Stimulated activated CD4-positive, alpha-beta T cell treated with anti-CD3 and anti-CD28 coated beads, Interleukin-4, amount 100 ng/mL, for 48 hours (primary cell): ENCODE measurements at places on chromosomes 4 and X.

- no peak for DNase-seq
Observed at GRCh38 chrX:63281465-63281864, 69.7 kb downstream of the SPIN4 start.

- no peak for DNase-seq
Observed at GRCh38 chr4:35963974-35964515, 280.3 kb downstream of the ARAP2 start.

GRCh38 chr4:41678951-41679350 lies 69.6 kb downstream of the PHOX2B start:
- DNase-seq, result no peak

DNA sequence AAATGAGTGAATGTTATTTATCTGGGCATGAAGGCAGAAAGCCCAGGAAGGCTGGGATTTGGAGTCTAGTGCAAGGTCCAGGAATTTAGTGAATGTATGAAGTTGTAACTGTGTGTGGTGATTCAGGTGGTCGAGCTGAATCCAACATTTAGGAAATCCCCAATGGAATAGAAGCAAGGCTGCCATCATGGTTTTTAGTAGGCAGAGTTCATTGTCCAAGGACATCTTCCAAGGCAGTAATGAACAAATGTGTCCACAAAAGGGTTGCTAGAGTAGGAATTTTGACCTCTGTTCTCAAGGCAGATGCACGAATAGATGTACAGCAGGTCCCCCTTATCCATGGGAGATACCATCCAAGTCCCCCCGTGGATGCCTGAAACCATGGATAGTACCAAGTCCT lies 42.9 kb upstream of the ACSL1 start:
- no peak for DNase-seq

GRCh38 chrX:70026851-70027200 lies 22.9 kb downstream of the AWAT2 start:
- DNase-seq, result no peak

- DNase-seq, result no peak
Observed at GRCh38 chrX:153631346-153631745, 15.7 kb upstream of the DUSP9 start.

GRCh38 chrX:97027384-97027922 lies 143.7 kb downstream of the RPA4 start:
- no peak for DNase-seq

GRCh38 chr4:101142259-101142658 lies 205.1 kb downstream of the PPP3CA start:
- no peak for DNase-seq

DNA sequence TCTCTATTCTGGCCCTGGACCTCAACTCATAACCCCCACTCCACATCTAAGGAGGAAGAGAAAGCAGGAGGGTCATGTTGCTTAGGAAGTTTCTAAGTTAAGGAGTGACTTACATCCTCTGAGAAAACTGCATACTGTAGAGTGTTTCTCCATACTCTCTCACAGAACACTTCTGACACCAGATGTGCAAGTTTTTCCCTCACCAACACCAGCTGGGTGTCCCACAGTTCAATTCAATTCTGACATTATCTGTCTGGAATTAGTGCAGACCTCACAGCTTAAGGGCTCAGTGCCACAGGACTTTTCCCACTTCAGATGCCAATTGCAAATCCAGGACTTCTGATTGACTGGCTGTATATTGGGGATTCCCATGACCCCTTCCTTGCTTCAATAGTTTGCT lies 89.0 kb upstream of the SFRP2 start:
- no peak for DNase-seq

DNA sequence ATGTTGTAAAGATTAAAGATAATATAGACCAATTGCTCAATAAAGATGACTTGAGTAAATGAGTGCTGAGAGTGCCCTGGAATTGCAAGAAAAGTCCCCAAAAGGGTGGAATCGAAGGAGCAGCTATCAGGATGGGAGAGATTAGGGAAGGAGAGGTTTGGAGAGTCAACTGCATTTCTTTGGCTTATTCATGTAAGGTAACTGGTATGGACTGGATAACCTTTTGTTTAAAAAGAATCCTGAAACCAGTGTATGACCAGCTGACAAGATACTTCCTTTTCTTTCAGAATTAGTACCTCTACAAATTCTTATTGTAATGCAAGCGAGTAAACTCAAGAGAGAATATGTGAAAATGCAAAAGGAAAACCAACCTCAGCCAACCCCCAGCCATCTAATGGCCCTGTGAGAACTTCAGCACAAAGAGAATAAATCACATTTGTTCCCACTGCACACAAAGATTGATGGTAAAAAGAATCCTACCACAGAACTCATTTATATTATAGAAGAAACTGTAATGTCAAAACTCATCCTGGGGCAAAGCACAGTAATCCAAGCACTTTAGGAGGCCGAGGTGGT lies 24.5 kb upstream of the SPP1 start:
- no peak for DNase-seq

DNA sequence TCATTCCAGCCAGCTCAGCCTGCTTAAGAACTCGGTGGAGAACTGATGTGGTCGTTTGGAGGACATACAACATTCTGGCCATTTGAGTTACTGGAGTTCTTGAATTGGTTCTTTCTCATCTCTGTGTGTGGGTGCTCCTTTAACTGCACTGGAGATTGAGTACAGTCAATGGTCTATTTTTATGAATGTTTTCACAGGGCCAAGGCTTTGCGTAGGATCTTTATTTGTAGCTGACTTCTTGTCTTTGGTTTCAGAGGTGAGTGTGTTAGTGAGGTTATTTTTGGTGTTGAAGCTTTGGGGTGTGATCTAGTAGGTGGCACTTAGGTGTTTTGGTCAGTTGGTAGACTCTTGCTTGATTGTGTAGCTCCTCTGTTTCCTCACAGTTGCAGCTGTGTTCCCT lies 288.4 kb downstream of the LHFPL1 start:
- no peak for DNase-seq

DNA sequence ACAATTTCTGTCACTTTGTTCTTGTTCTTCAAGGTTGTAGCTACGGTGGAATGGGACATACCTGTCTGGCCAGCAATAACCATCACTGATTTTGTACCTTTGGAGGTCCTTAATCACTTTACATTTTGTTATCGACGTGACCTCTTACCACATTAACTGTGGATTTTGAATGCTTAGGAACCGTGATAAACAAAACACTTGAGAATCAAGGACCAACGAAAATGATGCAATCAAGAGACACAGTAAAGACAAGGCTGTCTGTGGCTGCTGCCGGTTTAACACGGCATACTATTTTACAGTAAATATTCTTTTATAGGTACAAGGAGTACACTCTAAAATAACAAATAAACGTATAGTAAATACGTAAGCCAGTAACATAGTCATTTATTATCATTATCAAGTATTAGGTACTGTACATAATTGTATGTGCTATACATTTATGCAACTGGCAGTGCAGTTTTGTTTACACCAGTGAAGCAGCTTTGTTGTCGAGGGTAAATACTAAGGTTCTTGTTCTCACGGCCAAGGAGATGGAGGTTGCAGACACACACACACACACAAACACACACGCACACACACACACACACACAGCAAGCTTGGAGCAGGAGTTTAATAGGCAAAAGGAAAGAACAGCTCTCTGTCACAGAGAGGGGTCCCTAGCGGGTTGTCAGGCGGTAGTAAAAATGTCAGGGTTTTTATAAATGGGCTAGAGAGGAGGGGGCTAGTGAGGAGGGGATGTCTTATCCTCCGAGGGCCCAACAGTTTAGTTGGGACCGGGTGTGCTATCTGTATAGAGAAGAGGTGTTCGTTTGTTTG lies 194.7 kb upstream of the CXorf51B start:
- no peak for DNase-seq

GRCh38 chrX:23332888-23333821 lies 1.5 kb upstream of the PTCHD1 start:
- no peak for DNase-seq

- DNase-seq, result no peak
Observed at GRCh38 chr4:60396341-60397049, 803.6 kb upstream of the ADGRL3 start.

GRCh38 chrX:38804682-38805431 lies 3.6 kb downstream of the MID1IP1 start:
- DNase-seq, result no peak

DNA sequence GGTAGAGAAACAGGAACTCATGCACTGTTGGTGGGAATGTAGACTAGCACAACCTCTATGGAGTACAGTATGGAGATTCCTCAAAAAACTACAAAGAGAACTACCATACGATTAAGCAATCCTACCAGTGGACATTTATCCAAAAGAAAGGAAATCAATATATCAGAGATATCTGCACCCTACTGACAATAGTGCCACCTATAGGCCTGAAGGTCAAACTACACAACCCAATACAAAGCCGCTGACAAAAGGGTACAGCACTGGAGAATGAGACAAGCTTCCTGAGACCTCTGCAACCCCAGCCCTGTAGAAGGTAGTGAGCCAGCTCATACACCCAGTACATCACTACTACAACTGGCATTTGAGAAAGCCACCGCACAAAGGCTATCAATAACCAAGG lies 67.1 kb downstream of the CBR4 start:
- no peak for DNase-seq

DNA sequence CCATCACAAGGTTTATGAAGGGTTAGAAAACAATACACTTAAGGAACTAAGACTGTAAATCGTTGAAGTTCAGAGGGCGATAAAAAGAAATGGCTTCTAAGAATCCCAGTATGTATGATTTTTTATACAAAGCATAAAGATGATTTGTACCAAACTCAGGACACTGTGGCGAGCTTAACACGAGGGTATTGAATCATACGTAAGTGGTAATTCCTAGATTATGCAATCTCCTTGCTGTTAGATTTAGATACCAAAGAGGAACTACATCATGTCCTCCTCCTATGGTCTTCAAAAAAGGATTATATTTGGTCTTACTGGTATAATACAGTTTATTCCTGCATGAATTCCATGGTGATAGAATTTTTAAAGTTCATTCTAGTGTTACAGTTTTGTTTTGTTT lies 23.9 kb downstream of the NFKB1 start:
- no peak for DNase-seq

GRCh38 chrX:39787999-39788398 lies 309.8 kb downstream of the BCOR start:
- no peak for DNase-seq

- DNase-seq, result no peak
Observed at GRCh38 chrX:123170546-123170945, 13.5 kb upstream of the GRIA3 start.

GRCh38 chrX:104432321-104432720 lies 133.7 kb upstream of the IL1RAPL2 start:
- DNase-seq, result no peak

- DNase-seq, result no peak
Observed at GRCh38 chr4:148126825-148127224, 315.4 kb downstream of the NR3C2 start.

GRCh38 chr4:85968945-85969819 lies 390.7 kb downstream of the MAPK10 start:
- DNase-seq, result no peak

DNA sequence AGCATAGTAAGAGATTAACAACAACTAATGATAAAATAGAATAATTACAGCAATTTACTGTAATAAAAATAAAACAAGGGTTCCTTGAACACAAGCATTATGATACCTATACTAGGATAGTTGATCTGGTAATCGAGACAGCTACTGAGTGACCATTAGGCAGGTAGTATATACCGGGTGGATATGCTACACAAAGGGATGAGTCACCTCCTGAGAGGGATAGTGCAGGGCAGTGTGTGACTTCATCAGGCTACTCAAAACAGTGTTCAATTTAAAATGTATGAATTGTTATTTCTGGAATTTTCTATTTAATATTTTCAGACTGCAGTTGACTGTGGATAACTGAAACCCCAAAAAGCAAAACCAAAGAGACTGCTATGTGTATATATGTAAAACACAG lies 9.7 kb upstream of the ANTXR2 start:
- DNase-seq, result no peak
